GM12865 (cell line): ENCODE measurements at places on chromosomes 7 and 10.

DNA sequence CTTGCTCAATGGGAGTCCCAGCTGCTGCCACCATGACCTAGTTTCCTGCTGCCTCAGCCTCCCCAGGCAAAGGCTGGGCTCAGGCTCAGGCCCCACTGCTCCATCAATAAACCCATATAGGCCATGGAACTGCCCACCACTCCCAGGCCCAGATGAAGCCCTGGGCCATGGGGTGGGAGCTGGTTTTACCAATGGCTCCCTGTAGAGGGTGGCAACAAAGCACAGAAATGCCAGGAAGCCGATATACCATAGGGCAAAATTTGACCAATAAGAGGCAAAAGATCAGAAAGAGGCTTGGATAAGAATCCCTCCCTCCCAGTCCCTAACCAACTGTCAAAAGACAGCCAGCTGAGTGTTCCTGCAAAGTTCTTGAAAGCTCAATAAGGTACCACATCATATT, 101.8 kb upstream of the DOCK1 start:
- DNase-seq = no peak

- DNase-seq = no peak
Measured at GRCh38 chr10:27723436-27723835, 22.2 kb downstream of the MKX start.

- DNase-seq = no peak
Measured at GRCh38 chr7:50610521-50611277, 45.5 kb upstream of the DDC start.

- DNase-seq = peak; percentile 36
Measured at GRCh38 chr10:71878327-71879034, 27.4 kb upstream of the PSAP start.

DNA sequence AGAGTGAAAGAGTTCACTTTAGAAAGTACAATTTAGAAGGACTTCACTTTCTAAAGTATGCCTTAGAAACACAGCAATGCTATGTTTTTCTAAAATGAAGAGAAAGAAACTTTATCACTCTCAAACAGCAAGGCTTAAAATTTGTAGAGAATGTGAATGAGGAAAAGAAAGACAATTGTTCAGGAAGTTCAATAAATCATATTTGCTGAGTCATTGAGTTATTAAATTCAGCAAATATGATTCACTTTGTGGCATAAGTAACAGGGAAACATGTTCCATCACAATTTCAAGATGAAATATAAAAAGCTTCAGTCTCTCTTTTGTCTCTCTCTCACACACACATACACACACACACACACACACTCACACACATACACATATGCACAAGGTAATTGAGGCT, 187.9 kb downstream of the PCDH15 start:
- no peak for DNase-seq

- DNase-seq = peak; percentile 65
Measured at GRCh38 chr10:114103284-114103683, 59.6 kb downstream of the ADRB1 start.

DNA sequence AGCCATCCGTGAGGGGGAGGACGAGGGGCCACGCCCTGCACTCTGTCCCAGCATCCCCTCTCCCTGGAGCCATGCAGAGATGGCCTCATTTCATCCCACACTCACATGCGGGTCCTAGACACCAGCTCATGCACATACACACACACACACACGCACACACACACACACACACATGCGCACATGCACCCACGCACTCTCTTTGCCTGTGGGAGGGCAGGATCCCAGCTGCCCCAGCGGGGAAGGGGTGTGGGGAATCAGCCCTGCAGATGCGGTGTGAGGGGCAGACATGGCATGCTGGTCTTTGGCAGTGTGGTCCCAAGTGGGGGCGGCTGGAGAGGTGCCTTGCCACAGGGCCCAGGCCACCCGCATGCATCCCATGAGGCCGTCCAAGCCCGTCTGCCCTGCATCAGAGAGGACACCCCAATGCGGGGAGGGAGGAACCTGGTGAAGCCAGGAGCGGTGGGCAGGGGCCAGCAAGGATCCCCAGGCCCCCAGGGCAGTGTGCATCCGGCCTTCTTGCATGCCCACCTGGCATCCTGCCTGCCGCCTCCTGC, 68.1 kb downstream of the LHPP start:
- DNase-seq = no peak

DNA sequence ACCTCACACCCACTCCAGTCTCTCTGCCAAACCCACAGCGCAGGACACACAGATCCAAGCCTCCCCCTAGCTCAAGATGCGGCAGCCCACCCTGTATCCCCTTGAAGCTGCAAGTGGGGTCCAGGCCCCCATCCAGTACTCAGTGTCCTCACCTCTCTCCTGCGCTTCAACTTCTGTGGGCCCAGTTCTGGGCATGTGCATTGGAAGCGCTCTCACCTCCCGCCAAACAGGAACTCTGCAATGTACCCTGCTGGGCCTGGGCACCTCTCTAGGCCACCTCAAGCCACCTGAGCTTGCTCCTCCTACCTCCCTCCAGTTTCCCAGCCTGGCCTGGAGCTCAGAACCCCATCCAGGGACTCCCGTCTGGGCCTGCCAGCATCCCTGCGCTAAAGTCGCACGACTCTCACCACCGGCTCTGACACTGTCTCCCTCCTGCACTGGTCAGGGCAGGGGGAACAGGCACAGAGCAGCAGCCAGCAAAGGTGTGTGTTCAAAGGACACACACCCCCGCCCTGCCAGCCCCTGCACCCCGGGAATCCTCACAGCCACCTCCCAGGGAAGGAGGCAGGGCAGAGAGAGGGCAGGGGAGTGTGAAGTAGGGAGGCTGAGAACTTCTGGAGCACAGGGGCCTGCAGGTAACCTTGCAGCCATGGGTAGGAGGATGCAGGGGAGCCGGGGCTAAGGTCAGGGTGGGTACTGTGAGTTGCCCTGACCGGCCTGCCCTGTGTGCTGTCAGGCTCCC, 51.7 kb upstream of the MSMB start:
- no peak for DNase-seq

- no peak for DNase-seq
Measured at GRCh38 chr10:501596-501995, 187.9 kb downstream of the DIP2C start.

GRCh38 chr7:118152654-118153053, 31.3 kb upstream of the LSM8 start:
- DNase-seq = no peak

DNA sequence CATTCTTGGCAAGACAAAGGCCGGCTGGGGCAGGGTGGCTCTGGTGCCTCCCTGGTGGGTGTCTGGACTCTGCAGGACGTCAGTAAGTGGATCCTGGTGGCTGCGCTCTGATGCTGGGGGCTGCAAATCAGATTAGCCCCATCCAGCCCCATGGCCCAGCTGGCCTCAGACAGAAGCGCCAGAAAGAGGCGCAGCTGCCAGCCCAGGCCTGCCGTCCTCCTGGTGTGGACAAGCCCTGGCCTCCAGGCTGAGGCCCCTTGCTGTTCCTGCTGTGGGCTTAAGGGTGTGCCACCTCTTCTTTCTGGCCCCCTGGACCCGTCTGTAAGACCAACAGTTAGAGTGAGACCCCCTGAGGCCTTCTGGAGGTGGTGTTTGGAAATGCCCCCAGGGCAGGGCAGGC, 5.9 kb upstream of the LFNG start:
- no peak for DNase-seq

DNA sequence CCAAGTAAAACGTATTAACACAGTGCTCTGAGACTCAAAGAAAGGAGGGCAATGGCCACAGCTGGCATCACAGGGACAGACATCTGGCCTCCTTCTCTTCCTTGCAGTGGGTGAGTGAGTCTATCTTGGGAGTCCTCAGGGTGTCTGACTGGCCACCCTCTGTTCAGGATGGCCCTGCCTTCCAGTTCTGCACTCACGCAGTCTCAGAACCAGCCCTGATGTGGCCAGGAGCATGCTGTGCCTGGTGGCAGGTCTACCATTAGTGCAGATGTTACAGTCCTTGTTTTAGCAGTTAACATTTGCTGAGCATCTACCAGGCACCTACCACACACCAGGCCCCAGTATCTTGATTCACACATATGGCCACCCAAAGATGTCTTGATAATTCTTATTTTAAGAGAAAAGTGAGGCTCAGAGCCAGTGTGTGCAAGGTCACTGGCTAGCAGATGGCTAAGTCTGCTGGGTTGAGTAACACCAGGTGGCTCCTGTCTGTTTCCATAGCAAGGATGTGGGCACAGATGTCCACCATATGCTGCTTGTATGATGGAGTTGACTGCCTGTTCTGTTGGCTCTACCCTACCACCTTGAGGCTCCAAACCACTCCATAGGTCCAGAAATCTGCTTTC, 23.2 kb upstream of the ARHGAP22 start:
- DNase-seq = no peak

GRCh38 chr10:95513941-95514392, 47.2 kb downstream of the SORBS1 start:
- DNase-seq = peak; percentile 13

DNA sequence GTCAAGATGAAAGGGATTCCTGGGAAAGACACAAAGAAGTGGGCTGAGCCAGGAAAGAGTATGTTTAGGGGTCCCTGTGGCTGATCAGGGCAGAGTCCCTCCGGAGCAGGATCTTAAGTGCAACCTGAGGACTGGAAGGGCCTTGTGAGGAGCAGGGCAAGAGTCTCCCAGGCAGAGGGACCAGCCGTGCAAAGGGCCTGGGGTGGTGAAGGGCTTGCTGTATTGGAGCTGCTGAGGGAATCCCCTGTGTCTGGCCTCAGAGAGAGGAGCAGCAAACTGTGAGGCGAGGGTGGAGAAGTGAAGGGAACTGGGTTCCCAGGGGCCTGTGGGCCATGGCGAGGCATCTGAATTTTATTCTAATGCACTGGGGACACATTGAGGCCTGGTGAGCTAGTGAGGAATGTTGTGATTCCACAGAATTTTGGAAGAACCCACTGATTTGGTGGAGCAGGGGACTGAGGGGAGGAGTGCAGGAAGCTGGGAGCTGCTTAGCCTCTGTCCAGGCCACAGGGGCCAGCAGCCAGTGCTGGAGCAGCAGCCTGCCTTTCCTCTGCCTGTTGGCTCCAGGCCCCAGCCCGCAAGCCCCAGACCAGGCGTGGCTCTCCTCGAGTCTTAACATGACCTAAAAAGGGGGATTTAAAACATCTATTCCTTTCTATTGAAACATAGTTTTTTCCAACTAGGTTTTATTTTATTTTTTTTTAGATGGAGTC, 138.4 kb upstream of the IGFBP3 start:
- DNase-seq = no peak

GRCh38 chr10:2917926-2918325, 149.4 kb upstream of the PFKP start:
- no peak for DNase-seq

DNA sequence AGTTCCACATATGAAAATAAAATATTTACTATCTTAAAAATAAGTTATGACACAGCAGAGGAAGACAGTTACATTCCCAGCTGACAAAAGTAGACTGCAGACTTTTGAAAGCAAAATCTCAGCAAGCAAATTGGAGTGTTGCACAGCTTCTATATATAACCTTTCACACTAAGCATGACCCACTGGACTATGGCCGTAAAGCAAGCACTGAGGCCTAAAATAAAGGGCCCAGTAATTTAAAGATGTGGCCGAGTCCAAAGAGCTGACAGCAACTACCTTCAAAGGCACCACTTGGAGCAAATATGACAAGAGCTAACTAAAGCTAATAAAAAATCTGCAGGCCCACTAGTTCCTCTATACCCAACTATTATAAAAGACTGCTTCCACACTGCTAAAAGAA, 6.5 kb downstream of the GDI2 start:
- DNase-seq = peak; percentile 21

DNA sequence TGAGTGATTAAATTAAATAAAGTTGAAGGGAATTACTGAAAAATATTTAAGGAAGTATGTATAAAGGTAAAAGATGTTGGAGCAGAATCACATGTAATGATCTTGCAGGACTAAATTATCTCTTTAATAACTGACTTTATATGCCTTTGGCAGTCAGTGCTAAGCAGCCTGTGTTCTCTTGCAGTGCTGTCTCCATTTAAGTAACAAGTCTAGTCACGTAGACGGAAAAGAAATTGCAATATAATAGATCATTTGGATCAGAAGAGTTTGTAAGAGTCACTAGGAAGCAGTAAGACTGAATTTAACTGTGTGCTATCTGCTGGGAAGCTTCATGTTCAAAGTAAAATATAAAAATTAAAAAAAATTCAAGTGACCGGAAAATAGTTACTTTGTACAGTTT, 21.4 kb downstream of the BZW2 start:
- DNase-seq = no peak

DNA sequence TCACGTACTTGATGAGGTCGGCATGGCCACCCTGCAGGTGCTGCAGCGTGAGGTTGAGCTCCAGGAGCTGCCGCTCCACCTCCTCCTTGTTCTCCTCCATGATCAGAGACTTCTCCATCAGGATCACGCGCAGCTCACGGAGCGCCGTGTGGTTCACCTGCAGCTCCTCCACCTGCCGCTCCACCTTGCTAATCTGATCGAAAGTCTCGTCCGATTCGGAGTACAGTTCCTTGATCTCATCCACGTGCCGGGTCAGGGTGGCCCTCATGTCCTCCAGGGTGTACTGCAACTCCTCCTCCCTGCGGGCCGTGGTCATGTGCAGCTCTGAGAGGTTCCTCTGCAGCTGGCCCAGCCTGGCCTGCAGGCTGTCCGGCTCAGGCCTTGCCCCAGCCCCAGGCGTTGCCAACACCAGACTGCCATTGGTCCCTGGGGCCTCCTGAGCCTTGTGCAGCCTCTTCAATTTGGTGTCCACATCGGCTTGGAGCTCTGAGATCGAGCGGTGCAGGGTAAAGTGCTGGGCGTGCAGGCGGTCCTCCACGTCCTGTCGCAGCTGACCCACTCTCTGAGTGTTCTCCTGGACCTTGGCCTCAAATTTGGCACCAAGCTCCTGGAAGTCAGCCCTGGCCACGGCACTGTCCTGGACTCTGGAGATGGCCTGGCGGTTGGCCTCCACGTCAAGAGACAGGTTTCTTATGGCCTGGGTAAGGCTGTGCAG, 13.9 kb downstream of the MMRN2 start:
- DNase-seq = no peak

GRCh38 chr10:11164803-11165590, 147.3 kb downstream of the CELF2 start:
- peak; percentile 85 for DNase-seq

DNA sequence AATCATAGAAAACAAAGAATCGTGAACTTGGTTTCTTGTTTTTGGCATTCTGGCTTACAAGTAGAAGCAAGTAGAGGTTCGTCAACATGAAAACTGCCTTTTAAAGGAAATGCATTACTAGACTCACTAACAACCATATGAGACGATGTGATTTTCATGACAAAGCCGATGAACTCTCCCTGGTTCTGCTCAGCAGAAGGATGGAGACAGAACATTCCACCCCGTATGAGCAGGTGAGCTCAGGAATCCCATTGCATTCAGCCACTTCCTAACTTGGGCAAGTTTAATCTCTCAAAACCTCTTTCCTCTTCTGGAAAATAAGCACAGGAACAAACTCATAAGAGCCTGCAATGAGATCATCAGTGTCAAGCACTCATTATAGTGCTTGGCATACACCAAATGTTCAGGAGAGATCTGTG, 57.4 kb upstream of the SVIL start:
- DNase-seq = no peak

- DNase-seq = no peak
Measured at GRCh38 chr10:128421371-128422160, 295.3 kb upstream of the MKI67 start.

GRCh38 chr10:8146650-8147049, 92.2 kb downstream of the GATA3 start:
- DNase-seq = no peak
